ENCODE measurements at places on chromosomes 11 and 22.

GRCh38 chr11:17855531-17856290, 121.1 kb downstream of the KCNC1 start:
- DNase-seq, result no peak

- DNase-seq, result no peak
Observed at GRCh38 chr22:45270095-45271020, 14.4 kb upstream of the UPK3A start.

DNA sequence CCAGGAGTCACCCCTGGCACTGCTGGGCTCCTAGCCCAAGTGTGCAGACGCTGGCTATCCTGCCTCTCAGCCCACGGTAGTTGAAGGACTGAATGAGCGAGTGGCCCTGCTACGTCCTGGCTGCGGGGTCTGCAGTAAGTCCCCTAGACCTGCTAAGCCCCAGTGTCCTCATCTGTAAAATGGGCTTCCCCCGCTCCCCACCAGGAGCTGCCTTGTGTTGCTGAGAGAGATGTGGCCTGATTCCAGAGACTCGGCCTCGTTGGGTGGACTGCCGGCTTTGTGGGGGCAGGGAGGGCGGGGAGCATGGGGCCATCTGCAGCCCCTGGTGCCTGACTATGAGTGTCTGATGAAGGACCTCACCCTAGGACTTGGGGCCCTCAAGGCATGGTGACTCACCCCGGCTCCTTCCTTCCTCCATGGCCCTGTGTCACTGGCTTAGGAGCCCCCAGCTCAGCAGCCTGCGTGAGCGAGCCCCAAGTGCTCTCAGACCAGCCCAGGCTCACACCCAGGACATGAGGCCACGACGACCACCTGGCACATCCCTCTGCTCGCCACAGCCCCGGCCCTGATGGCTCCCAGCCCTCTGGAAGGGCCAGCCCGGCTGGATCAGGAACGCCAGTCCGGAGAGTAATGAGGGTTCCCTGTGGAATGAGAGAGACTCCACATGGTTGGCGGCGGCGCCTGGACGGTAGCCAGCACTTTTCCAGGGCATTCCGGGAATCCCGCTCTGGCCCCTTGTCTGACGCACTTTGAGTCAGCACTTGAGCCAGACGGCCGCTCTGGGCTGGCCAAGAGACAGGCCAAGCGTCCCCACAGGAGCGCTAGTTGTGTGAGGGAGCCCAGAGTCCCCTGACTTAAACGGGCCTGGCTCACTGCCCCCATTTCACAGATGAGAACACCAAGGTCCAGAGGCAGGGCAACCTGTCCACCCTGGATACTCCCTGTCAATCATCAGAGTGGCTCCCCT, 50.5 kb upstream of the SHISAL1 start:
- no peak for DNase-seq

GRCh38 chr22:40620464-40621046, 16.0 kb downstream of the MRTFA start:
- DNase-seq, result no peak

DNA sequence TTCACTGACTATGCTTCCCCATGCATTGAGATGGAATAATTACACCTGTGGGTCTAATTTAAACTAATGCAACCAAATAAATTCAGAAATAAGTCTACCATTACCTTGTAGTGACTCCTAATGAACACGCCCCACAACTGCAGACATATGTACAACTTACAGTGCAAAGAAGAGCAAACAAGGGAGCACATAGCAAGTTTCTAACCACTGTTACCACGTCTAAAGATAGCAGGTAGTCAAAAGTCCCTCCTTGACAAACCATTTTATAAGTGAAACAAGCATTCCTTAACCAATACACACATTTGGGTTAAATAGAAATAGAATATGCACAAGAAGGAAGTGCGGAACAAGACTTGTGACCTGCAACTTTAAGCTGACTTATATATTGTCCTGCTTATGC, 20.6 kb downstream of the PHF21A start:
- DNase-seq, result no peak

DNA sequence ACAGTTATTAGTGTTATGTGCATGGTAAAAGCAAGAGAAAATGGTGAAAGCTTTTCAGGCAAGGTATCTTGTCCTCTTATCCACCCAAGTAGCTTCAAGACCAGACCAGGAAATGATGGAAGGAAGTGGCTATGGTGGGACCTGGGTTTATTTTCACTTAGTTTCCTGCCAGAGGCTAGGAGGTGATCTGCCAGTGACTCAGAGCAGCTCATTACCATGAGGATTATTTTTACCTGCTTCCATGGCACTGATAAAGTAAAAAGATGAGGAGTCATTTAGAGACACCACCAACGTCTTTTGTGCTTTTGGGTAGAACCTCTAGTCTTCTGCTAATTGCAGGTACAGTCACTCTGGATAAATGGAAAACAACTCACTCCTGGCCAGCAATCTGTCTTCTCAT, 339.9 kb upstream of the KIRREL3 start:
- no peak for DNase-seq

GRCh38 chr11:7967097-7967496, 1.9 kb upstream of the NLRP10 start:
- DNase-seq, result no peak

DNA sequence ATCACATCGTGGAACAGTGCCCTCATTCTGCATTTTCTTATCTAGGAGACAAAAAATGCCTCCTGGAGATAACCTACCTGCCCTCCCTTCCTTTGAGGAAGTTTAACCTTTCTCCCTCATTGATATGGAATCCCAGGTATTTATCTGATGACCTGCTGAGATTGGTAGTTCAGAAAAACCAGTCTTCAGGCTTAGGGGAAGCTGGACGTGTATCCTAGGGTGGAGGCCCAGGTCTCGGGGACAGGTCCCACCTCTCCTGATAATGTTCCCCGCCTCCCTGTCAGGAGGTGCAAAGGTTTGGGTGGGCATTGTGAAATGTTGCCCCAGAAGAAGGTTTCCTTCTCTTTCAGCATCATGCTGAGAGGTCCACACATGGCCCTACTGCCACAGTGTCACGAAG, 186.9 kb upstream of the NAV2 start:
- no peak for DNase-seq

DNA sequence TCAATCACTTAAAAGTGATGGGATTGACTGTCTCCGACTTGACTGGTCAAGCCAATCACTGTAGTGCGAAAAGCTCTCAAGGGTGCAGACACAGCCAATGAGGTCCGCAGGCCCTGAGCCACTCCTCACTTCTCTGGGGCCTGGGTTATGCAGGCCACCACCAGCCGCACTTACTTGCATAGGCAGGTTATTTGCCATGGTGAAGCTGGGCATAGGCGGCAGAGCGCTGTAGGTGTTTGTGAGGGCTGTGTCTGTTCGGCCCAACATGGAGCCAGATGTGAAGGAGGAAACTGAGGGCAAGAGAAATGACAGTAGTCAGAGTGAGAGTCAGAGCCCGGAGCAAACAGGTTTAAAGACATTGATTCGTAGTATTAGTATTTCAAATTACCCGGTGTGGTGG, 17.9 kb downstream of the PAX6 start:
- DNase-seq, result no peak

- DNase-seq, result no peak
Observed at GRCh38 chr11:111462329-111462728, 49.9 kb downstream of the BTG4 start.

DNA sequence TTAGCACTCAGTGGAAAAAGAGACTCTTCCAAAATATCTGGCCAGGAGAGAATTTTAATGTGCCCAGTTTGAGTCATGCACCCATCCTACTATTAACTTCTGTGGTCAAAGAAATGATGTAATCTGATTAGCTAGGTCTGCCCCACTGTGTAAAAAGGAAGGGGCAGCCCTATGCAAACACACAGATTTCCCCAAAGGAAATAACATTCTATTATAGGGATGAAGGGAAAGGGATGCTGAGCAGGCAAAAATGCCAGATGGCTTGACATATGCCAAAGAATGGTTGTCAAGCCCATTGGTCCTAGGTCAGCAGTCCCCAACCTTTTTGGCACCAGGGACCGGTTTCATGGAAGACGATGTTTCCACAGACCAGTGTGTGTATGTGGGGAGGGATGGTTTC, 43.3 kb upstream of the PAK1 start:
- no peak for DNase-seq

GRCh38 chr11:78370406-78371172, 47.0 kb downstream of the GAB2 start:
- no peak for DNase-seq

- no peak for DNase-seq
Observed at GRCh38 chr22:37069719-37070118, 18.2 kb downstream of the KCTD17 start.

- no peak for DNase-seq
Observed at GRCh38 chr22:43848366-43849171, 13.7 kb downstream of the SULT4A1 start.

GRCh38 chr11:88435415-88435814, 97.9 kb upstream of the CTSC start:
- DNase-seq, result no peak

DNA sequence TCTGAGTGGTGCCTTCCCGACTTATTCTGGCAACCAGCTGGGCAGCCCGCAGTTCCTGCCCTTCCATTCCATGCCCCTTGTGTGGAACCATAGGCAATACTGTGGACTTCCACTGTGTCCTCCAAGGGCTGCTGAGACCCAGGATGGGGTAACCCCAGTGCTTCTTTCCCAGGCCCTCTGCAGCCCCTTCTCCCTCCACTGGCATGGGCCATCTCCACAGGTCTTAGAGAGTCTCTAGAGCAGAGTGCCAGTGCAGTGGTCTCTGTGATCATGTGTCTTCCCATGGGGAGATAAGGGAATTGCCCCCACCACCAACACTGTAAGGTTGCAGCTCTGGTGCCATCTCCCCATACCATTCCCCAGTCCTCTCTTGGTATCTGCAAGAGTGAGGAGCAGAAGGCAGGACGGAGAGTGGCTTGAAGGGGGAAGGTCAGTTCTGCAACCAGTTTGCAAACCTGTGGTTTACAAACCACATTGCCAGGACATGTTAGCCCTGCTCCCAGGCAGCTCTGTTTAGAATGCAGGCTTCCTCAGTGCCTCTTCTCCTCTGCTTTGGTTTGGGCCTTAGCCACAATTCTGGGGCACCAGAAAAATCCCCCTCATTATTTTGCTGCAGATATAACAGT, 20.9 kb upstream of the DRD2 start:
- DNase-seq, result no peak

GRCh38 chr22:28817919-28818859, 17.8 kb upstream of the XBP1 start:
- no peak for DNase-seq

DNA sequence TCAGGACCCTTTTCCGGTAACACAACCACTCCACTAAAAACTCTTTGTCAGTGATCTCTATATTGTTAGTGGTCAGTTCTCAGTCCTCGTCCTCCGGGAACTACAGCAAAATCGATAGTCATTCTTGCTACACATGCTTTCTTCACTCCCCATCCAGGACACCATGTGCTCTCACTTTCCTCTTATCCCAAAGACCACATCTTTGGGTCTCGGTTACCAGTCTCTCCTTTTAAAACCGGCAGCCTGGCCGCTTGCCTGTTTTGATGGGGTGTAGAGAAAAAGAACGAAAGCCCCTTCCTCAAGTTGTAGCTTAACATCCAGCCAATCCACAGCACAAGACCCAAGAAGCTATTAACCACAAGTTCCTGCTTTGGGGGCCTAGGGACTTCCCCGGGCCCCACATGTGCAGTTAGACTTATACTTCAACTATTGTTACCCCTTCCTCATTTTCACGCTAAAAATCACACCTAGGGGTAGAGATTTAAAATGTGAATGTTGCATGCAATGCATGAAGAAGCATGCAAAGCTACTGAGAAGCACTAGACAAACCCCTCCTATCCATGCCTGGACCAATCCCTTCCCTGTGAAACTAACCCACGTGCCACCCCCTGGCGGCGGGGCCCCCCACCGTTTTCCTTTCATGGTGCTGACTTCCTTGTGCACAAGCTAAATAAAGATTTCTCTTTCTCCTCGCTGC, 1.5 kb upstream of the TOLLIP start:
- no peak for DNase-seq

- DNase-seq, result no peak
Observed at GRCh38 chr22:23250056-23250784, 69.9 kb downstream of the BCR start.

GRCh38 chr22:36510966-36511881, 4.4 kb upstream of the FOXRED2 start:
- no peak for DNase-seq

DNA sequence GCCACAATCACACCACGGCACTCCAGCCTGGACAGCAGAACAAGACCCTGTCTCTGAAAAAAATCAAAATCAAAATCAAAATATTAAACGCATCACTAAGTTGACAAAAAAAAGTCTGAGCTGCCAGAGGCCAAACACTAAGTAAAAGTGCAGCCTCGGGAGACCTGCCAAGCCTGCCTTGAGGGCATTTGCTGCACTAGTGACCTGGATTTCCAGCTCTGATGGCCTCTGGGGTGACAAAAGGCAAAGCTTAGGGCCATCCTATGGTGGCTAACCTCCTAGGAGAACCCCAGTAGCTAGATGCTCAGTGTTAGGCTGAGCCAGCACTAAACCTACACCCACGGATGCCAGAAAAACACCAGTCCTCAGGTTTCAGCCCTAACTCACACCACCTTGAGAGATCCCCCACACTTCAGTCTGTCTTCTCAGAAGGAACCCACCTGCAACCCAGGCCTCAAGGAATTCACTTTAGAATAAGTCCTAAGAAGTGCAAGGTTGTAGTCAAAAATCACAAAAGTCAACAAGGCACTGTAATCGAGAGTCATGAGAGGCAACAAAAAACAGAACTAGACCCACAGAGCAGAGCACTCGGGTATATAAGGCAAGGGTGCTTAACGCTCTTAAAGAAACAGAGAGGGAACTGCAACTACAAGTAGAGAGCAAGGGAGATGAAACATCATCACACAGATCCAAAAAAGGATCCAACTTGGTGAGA, 28.6 kb downstream of the GNB1L start:
- DNase-seq, result no peak

DNA sequence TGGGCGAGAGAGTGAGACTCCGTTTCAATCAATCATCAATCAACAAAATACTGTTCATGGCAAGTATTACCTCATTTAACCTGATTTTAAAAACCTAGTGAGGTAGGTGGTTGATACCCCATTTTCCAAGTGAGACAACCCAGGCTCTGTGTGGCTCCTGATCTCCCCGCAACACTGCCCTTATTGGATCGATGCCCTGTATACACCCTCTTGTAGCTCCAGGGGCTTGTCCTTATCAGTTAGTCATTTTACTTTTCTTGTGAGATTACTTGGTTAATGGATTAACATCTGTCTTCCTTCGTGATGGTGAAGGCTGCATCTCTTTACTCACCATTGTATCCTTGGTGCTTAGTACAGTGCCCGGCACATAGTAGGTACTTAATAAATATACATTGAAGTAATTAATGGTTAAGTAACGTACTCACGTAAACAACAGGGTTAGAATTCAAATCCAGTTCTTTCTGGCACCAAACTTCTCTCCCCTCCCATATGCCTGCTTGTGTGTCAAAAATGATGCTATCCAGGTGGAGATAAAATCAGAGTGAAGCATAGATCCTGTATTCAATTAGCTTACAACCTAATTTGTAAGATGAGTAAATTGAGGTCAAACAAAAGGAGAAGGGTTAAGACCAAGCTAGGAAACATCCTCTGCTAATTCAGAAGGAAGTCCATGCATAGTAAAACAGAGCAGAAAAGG, 1.8 kb upstream of the PRG2 start:
- DNase-seq, result no peak

DNA sequence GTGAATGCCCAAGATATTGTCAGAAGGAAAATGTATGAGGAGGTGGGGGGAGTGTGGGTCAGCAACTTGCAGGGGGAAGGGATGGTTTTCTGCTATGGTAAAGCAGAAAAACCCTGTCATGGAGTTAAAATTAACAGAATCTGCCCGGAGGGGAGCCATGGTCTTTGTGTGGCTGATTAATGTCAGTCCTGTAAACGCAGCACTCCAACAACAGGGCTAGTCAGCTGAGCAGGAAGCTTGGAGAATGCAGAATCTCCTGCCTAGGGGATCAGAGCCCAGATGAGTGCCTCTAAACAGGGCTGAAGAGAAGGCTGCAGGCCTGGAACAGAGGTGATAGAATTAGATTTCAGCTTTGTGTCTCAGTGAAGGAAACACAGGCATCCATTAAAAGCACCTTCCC, 140.9 kb upstream of the MTNR1B start:
- DNase-seq, result no peak

Measured in stimulated activated CD4-positive, alpha-beta T cell treated with anti-CD3 and anti-CD28 coated beads, TNF-alpha, amount 100 ng/mL, for 1 hour (primary cell).